ENCODE measurements at places on chromosomes 4 and X. TPM values are rescaled to one million over a fixed set of nuclear protein-coding genes. Genes with fewer than 3 reads are reported as not detected.

DNA sequence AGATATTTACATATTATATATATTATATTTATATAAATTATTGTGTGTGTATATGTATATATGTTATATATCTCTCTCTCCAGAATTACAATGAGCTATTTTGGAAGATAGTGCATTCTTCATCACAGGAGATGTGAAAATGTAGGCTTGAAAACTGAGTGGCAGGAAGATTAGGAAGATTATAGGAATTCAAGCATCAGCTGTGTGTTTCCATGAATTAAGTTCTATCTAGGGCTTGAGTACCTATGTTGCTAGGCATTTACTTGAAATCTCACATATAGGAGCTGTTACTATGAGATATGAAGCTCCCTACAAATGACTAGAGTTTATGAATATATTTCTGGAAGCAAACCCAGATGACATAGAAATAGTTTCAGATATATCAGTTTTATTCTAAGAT, 328.7 kb downstream of the EPHA5 start:
- no peak for DNase-seq

DNA sequence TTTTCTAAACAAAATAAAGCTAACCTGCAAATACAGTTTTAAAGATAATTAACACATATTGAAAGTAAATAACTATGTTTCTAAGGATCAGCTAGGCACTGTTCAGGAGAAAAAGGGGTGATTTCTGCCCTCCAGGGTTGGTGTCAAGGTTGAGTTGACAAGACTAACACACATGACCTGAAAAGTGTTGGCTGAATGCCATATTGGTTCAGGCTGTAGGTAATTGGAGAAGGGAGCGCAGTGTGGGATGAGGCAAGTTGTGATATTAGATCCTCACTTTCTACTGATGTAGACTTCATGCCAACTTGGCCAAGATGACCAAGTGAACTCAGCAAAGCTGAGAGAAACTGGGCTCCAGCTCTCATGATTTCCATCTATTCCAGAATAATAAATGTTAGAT, 42.2 kb downstream of the PPM1K start:
- DNase-seq: no peak

Gene RTL9
- not detected for total RNA-seq

Gene KCND1
- total RNA-seq: 2.6 TPM

Gene G3BP2
- 197 TPM for total RNA-seq

Gene KIAA1210
- not detected for total RNA-seq

Data from activated CD8-positive, alpha-beta T cell treated with anti-CD3 and anti-CD28 coated beads for 36 hours (primary cell).